Stimulated activated CD8-positive, alpha-beta memory T cell treated with anti-CD3 and anti-CD28 coated beads, Interleukin-4, amount 100 ng/mL, for 24 hours (primary cell): ENCODE measurements at places on chromosomes 11 and 22.

DNA sequence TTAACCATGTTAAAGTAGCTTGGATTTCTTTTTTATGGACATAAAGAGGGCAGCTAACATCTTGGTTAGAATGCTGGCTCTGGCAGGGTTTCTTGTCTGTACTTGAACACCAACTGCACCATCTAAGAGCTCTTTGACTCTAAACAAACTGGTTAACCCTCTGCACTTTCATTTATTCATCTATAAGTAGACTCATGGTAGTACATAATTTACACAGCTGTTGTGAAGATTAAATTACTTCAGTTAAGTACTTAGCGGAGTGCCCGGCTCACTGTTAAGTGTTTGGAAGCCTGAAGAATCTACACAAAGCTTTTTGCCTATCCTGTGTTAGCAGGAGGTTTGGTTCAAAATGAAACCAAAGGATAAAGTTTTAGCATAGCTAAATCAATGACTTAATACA, 846.2 kb upstream of the API5 start:
- DNase-seq = no peak

GRCh38 chr11:55658608-55659007, 3.4 kb upstream of the OR4C6 start:
- no peak for DNase-seq

- DNase-seq = no peak
These were observed 101.9 kb downstream of the MRTFA start for GRCh38 chr22:40534379-40535188.

- DNase-seq = no peak
These were observed 305.8 kb downstream of the TTC28 start for GRCh38 chr22:28373831-28374230.

DNA sequence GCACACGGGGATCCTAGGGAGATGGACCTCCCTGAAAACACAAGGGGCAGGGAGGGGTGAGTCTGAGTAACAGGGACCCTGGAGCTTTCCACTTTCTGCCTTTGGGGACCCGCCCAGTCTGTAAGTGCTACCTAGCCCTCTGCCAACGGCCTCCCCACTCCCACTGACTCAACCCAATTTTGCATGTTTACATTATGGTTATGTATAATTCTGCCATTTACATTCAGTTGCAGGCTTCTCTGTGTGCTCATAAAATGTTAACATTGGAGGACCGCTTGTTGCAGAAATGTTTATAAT, 105.8 kb downstream of the DSCAML1 start:
- no peak for DNase-seq

- DNase-seq = no peak
These were observed 172.8 kb upstream of the B3GAT1 start for GRCh38 chr11:134584706-134585445.

DNA sequence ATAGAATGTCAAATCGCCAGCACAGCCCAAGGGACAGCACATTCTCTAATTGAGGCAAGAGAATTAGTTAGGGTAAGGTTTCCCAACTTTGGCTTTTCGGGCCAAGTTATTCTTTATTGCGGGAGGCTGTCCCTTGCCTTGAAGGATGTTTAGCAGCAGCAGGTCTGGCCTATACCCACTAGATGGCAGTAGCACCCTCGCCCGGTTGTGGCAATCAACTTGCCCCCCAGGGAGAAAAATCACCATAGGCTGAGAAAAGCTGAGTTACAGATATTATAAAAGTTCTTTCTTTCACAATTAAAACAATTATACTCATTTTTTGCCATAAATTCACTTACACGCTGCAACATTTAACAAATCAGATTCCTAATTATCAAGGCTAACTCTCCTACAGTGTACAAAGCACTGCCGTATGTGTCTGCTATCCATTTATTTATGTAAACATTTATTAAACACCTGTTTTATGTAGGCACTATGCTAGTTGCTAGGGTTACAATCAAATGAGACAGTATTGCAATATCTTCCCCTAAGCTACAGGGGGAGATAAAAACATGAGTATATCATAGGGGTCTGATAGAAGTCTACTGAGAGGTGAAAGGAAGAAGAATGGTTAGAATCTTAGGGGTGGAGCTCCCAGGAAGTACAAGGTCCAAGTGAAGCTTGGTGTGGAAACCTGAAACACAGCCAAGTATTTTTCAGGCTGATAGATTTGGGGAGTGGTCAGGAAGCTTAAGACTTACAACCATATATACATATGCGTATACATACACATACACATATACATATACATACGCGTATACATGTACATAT, 452.3 kb downstream of the RAB38 start:
- no peak for DNase-seq

- no peak for DNase-seq
These were observed 135.2 kb upstream of the NCAM1 start for GRCh38 chr11:112826026-112826425.

DNA sequence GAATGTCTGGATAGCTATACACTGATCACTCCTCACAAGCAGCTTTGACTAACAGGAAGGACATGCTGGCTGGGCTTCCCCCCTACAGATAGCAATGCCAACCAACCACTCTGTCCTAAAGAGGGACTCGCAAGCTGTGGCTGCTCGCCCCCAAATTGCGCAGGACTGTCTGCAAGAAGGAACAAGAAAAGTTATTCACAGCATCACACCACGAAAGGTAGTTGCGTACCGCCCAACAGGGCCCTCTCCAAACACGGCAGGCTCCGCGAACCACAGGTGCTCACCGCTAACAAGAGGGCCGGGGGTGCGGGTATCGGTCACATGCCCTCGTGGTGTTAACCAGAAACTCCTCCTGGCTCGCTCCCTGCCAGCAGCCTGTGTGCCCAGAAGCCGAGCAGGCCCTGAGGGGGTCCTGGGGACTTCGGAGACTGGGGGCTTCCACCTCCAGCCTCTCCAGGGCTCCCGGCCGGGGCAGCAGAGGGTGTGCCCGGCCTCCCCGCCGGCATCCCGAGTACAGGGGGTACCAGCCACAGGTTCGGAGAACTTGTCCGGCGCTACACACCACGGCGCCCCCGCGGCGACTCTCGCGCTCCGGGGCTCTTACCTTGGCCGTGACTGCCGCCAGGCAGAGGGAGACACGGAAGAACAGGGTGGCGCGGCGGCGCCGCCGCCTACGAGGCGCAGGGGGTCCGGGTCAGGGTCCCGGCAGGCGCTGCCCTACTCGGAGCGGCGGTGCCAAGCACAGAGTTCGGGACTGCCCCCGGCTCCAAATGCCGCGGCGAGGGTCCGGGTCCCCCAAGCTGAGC, 682 bp downstream of the LARGE1 start:
- DNase-seq = no peak

GRCh38 chr22:41620589-41621098, at the start of gene DESI1:
TSS of gene DESI1 (minus strand) at chr22:41621043. CDS start at chr22:41620839, 204 bp downstream.
- no peak for DNase-seq

DNA sequence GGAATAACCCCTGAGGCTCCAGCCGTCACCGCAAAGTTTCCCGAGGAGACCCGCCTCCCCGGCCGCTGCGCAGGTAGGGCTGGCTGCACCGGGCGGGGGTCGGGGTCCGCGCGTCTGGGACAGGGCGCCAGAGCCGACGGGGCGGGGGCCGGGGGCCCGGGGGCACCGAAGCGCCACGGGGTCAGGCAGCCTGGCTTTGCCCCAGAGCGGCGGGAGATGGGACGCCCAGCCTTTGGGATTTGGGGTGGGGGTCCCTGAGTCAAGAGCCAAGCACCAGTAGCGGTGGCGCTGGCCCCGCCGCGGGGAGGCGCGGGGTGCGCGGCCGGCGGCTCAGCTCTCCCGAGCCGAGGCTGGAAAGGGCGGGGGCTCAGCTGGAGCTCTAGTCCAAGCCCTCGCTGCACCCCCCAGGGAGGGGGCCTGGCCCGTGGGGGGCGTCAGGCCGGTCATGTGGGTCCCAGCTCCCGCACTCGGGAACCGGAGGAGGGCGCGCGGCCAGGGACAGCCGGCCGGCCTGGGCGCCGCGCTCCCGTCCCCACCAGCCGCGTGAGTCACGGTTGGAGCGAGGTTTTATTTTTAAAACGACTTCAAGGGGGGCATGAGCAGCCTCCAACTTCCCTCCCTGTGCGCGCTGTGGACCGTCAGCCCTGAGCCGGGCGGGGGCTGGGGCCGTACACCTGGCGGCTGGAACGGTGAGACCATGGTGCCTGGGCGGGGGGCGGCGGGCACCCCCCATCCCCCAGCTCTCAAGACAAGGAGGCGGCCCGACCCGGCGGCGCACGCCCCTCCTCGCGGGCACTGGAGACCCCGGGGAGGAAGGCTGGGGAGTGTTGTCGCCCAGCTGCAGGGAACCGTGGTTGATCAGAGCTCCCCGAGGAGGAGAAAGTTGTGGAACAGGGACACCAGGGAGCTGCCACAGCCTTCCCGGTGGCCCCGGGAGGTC, 626 bp downstream of the FLRT1 start:
- no peak for DNase-seq

DNA sequence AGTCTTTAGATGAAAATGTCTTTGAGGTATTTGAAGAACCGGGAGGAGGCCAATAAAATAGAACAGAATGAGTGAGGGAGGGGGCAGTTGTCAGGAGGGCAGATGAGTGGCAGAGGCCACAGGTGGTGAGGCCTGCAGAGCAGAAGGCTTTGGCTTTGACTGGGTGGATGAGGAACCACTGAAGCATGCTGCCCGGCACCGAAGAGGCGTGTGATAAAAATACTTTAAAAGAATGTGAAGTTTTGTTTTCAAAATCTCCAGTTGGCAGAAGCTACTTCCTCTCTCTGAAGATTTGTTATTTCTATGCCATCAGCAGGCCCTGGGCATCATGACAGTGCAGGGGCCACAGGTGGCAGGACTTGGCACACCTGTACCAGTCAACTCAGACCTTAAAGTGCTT, 6.3 kb downstream of the MS4A12 start:
- DNase-seq = no peak

DNA sequence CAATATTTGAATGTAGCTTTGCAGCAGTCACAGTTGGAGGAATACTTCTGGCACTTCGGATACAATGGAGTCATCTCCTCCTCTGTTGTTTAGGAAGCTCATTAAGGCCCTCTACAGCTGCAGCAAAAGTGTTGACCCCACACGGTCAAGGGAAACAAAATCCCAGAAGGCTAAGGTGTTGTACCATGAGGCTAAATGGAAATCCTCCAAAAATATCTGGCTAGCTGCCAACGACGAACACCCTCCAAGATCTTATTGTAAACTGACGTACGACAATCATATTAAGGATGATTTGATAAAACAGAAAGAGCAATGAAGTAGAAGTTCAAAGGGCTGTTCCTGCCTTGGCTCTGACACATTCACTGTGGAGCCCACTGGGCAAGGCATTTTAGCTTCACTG, 4.0 kb downstream of the POGLUT3 start:
- no peak for DNase-seq

- DNase-seq = no peak
These were observed 110.1 kb downstream of the RPL27A start for GRCh38 chr11:8792710-8793109.

GRCh38 chr11:94593030-94593429, 25.9 kb downstream of the PIWIL4 start:
- DNase-seq = no peak

GRCh38 chr22:25656724-25657123, 85.3 kb upstream of the MYO18B start:
- DNase-seq = no peak

GRCh38 chr22:49533886-49534285, 293.8 kb downstream of the BRD1 start:
- DNase-seq = no peak

DNA sequence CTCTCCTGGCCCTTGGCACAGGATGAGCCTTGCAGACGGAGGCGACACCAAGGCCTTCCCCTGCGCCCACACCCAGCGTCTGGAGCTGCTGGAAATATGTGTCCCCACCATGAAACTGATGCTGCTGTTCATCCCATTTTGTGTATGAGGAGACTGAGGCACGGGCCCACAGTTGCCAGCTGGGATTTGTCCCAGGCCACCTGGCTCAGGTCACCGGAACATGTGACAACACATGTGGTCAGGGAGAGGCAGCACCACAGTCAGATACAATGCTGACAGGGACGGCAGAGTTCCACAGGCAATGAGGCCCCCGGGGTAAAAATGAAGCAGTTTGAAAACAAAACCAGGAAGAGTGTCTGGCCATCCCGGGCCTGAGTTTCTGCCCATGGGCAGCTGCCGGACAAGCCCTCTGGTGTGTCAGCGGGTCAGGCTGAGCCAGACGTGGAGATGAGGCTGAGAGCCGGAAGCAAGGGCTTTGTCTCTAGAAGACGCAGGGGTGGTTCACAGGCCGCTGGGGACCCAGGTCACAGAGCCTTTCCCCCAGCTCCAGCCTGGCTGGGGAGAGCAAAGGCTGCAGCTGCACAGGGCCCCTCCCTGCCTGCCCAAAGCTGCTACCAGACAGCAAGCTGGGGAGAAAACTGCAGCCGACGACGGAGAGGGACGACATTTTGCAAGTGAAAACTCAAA, 80.7 kb downstream of the CDKN1C start:
- DNase-seq = no peak

- no peak for DNase-seq
These were observed 434.7 kb downstream of the BRD1 start for GRCh38 chr22:49392841-49393510.

DNA sequence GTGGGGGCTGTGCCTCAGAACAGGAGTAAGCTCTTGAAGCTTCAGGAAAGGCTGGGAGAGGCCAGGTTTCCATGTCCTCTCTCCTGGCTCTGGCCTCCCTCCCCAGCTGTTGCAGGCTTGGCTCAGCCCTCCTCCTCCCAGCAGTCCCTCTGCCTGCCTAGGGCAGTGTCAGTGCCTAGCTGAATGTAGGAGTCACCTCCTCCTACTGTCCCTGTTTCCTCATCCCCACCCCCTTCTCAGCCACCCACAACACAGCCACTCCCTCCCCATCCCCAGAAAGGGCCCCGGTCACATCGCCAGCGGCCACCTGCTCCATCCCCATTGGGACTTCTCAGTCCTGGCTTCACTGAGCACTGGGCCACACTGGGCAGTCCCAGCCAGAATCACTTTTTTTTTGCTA, 2.9 kb upstream of the FBLN1 start:
- DNase-seq = no peak

DNA sequence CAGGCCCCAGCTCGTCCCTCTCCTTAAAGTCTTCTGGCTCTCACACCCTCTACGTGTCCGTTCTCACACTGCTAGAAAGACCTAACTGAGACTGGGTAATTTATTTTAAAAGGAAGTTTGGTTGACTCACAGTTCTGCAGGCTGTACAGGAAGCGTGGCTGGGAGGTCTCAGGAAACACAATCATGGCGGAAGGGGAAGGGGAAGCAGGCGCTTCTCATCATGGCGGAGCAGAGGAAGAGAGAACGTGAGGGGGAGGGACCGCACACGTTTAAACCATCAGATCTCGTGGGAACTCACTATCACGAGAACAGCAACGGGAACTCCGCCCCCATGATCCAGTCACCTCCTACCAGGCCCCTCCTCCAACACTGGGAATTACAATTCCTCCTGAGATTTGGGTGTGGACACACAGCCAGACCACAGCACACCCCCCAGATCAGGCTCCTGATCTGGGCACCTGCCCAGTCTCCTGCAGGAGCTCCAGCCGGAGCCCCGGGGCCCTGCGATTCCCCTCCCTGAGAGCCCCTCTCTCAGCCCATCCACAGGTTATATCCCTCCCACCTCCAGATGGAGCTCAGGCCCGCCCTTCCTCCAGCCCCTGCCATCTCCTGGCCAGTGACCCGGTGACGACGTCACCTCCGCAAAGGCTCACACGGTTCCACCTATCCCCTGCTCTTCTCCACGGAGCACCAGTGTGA, 170.2 kb downstream of the BRD1 start:
- peak; percentile 63 for DNase-seq

- no peak for DNase-seq
These were observed 1.8 kb downstream of the ARHGAP1 start for GRCh38 chr11:46698597-46698996.
